NCI-H1694 (cell line): ENCODE measurements at places on chromosomes 16 and 17.
A peak's percentile ranks its signal among the peaks of the same experiment; 100 is the strongest.

DNA sequence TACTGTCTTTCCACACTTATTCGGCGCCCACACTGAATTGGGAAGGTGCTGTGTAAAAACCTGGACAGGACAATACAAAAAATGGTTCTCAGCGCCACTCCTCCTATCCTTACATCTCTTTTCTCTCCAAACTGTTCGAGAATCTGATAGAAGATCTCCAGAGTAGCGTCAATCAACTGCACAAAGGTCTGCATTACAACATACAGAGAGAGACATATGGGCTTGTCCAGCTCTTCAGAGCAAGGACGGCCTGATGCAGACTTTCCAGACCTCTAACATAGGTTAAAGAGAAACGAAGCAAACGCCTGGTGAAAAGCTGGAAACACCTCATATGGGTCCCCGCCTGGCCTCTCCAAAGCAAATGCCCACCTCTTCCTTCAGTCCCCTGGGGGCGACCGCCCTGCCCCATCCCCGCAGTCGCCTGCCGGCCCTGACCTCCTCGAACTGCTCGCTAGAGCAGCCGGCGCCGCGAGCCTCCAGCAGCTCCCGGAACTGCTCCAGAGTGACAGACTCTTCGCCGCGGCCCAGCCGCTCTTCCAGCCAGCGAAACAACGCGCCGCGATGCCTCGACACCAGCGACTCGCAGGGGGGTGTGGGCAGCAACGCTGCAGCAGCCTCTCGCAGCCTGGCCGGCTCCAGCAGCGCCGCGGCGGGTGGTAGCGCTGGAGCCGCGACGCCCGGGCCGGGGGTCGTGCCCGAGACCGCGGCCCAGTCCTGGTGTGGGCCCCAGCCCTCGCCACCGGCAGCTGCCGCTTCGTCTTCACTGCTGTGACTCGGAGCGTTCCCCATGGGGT, 526 bp downstream of the ZZEF1 start:
- no peak for DNase-seq

DNA sequence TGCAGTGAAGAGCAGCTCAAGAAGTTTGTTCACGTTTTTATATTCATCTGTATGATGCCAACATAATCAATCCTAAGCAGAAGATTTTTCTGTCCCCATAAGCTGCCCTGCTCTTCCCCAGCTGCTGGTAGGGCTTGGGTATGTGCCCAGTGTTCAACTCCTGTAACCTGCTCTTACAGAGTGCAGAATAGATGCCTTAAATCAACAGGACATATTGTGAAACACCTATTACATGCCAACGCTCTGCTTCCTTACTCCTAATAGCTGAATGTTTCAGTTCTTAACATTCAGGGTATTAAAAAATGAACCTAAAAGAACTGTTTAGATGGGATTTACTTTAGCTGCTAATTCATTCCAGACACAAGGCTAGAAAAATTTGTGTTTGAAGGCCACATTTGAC, 190.9 kb downstream of the HS3ST3A1 start:
- DNase-seq = no peak

DNA sequence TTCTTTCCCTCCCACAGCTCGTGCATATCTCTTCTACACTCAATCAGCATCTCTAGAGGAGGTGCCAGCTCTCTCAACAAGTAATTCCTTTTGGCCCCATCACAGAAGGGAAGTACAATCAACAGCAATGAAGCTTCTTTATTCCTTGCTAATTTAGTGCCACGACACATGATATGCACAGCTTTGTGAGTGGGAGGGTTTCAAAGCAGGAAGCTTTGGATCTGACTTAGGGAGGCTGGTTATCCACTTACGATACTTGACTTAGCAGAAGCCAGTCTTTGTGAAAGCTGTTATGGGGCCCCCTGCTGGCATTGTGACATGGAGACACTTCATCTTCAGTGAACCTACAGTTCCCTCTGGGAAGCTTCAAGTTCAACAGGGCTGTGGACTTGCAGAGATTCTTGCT, 81.0 kb downstream of the TMEM100 start:
- peak; percentile 79 for DNase-seq

GRCh38 chr16:74500907-74501306, 79.6 kb upstream of the CLEC18B start:
- no peak for DNase-seq

- DNase-seq = no peak
Measured at GRCh38 chr17:78294776-78295175, 63.3 kb downstream of the TMEM235 start.

- DNase-seq = no peak
Measured at GRCh38 chr16:73050201-73051099, 2.5 kb upstream of the ZFHX3 start.

GRCh38 chr16:11700264-11701029, 32.2 kb downstream of the SNN start:
- DNase-seq = no peak

DNA sequence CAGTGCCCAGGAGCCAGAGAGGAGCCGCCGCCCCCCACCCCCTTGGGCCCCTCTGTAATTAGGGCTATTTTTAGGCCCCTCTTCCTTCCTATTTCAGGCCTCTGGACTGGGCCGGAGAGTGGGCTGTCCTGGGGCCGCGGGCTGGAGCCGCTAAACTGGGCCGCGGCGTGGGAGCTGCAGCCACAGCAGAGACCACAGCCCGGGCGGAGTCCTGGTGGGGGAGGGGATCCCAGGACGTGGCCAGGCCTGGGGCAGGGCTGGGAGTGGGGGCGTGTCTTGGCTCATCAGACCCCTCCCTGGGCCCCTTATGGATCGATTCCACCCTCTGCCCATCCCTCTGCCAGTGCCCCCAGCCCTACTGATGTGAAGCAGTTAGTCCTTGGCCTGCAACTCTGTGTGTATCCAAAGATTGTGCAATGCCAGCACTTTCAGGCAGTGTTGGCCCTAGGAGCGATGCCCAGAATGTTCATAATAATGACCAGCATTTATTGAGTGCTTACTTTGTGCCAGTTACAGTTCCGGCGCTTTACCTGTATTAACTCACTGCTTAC, 15.0 kb upstream of the TAC4 start:
- DNase-seq = no peak

GRCh38 chr16:23334950-23335349, 32.8 kb downstream of the SCNN1B start:
- DNase-seq = no peak

DNA sequence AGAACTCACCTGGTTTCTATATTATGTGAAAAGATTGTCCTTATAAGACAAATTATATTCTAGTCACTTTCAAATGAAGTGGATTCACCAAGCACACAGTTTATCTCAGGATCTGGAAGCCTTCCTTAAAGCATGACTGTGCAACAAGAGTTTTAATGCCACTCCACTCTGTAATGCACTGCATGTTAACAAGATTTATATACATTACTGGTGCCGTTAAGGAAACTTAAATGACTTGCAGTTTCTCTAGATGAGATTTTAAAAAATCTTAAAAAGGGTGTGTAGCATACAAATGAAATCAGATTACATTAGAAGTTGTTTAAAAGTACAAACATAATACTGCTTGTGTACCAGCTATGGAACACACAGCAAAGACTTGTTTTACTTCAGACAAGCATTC, 150.8 kb downstream of the SNX11 start:
- DNase-seq = no peak

- DNase-seq = no peak
Measured at GRCh38 chr17:72238157-72238673, 117.4 kb downstream of the SOX9 start.

- DNase-seq = no peak
Measured at GRCh38 chr17:61000911-61001310, 323.3 kb downstream of the BCAS3 start.

- no peak for DNase-seq
Measured at GRCh38 chr16:70746040-70746707, 54.8 kb downstream of the VAC14 start.
